ENCODE measurements at places on chromosomes 3 and 15.

DNA sequence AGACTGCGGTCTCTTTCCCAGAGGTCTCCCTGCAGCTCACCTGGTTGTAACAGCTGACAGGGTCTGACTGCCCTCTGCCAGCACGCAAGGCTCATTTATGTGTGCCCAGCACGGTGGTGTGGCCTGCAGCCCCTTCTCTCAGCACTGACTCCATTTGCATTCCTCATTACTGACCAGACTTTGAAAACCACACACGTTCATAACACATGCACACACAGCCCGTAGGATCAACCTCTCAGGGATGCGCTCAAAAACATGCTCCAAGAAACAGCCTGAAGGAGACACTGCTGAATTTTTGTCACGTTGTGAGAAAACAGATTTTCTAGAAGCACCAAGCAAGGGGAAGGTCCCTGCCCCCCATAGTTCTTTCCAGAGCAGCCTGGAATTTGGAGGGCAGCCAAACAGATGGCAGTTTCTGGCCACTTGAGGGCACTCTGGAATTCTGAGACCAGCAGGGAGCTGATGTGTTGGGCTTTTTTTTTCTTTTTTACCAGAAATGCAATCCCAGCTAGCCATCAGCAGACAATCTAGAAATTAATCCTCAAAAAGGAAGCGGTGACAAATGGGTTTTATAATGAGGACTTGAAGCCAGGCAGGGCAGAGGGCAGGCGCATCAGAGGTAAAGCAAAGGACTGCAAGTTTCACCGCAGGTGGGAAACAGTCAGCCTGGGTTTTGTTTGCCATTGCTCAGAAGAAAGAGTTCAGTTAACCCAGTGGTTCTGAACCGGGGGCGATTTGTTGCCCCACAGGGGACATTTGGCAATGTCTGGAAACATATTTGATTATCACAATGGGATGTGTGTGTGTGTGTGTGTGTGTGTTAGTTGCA, 170.5 kb upstream of the PROK2 start:
- peak; percentile 71 for DNase-seq

GRCh38 chr15:101017093-101017754, 98.1 kb downstream of the LRRK1 start:
- no peak for DNase-seq

DNA sequence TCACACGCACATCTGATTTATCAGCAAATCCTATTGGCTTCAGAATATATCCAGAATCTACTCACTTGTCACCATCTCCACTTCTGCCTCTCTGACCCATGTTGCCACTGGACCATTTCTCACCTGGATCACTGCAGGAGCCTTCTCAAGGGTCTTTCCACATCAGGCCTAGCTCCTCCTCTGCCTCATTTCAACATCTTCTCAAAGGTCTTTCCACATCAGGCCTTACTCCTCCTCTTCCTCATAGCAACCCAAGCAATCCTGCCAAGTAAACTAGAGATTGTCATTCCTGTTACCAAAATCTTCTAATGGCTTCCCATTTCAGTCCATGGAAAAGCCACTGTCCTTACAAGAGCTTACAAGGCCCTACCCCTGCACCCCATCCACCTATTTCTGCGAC, 18.0 kb upstream of the DUT start:
- DNase-seq = no peak

DNA sequence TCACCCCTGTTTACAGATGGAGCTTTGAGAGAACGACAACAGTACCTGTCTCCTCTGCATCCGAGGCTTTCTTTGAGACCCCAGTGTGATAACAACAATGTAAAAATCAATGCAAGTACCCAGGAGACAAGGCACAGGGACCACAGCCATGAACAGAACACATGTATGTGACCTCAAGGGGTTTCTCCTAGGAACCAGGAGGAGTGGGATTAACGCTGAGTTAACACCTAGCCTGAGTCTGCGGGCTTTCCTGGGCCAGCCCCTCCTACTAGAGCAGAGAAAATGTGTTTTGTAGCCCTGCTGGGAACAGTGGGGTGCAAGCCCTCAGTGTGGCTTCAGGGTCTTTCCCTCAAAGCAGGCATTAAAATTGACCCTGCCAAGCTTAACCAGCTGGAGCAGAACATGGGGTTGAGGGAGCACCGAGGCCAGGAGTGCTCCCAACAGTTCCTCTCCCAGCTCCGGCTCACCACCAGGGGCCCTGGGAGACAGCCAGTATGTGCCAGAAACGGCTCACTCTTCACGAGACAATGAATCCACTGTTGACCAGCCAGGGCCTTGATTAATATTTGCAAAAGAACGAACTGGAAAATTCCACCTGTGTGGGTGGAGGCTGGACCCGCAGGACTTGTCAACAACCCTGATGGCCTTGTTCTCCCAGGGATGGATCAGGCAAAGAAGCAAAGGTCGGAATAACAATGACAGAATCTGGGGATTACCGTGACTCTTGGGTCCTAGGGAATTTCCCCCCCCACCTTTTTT, 3.6 kb downstream of the CHDH start:
- DNase-seq = no peak

DNA sequence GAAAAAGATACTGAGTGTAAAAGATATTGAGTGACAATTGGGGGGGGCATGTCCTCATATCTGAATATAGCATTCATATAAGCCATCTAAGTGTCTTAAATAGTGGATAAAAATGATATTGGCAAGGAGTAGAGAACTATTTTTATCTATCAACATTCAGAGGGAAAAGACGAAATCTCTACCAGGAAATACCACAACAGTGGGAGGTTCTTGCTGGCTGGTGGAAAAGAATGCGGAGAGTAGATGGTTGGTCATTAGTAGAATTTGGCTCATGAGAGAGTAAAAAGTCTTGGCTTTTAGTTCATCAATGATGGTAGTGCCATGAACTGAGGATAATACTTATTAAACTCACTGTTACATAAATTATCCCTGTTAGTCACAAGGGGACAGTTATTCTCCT, 4.8 kb upstream of the TCF12 start:
- no peak for DNase-seq

- DNase-seq = no peak
Observed at GRCh38 chr3:79424811-79425210, 343.0 kb downstream of the ROBO1 start.

DNA sequence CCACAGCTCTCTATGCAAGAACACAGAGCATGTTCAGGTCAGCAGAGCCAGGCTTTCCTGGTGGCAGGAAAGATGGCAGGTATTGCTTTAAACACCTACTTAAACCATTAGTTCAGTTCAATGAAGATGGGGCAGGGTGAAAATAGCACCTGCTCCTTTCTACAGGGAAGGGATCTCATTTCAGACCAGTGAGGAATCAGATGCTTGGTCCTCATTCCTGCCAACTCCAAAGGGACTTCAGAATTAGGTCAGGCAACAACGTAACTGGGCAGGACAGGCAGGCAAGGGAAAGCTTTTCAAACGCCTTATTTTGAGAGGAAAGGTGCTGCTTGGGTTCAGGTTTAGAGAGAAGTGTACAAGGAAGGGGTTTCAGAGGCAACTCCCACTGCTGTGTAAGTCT, 12.6 kb upstream of the RPS17 start:
- no peak for DNase-seq

Data from bone marrow (tissue), 2 donors.